CD4-positive, alpha-beta T cell (primary cell): ENCODE measurements at places on chromosomes 11 and 22.

DNA sequence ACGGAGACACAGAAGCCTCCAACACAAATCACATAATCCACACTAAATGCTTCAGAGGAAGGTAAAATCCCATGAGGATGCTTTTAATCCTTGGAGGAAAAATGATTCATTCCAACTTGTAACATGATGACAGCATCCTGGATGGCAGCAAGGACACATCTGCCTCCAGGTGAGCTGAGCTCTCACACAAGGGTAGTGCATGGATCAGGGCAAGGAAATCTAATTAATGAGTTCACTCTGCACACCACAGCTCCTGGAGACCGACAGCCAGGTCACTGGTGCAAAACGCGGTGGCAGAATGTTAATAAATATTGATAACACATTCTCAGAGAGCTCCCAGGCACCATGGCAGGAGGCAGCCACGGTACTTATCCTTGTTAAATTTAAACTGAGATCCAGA is 40.3 kb upstream of the CYP2D6 start:
- DNase-seq, result no peak
- peaks cover 37% of the 10 kb centered on the region for H3K36me3 ChIP-seq
- no peak overlapping the region for H3K27ac ChIP-seq

GRCh38 chr22:37631448-37632173 is 7.9 kb upstream of the SH3BP1 start:
- DNase-seq, result no peak
- no peaks in the 10 kb centered on the region for H3K27me3 ChIP-seq
- peak overlapping the region; percentile 12 for H3K4me3 ChIP-seq
- peak overlapping the region; percentile 65 for H3K27ac ChIP-seq
- H3K4me1 ChIP-seq, result peaks cover 85% of the 10 kb centered on the region
- H3K36me3 ChIP-seq, result peaks cover 23% of the 10 kb centered on the region

DNA sequence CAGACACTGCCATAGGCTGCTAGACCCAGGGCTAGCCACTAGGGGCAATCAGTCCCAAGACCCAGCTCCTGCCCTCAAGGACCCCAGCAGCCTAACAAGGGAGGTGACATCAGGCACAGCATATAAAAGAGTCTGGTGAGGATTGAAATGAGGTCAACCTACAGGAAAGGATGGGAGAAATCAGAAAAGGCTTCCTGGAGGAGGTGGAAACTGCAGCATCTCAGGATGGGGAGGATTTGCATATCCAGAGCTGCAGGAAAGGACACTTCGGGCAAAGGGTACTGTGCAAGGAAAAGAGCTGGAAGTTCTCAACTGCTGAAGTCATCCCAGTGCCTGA is 2.9 kb upstream of the ARFGAP2 start:
- peak; percentile 71 for DNase-seq
- H3K36me3 ChIP-seq, result peaks cover 8% of the 10 kb centered on the region
- no peak overlapping the region for H3K4me3 ChIP-seq
- peaks cover 40% of the 10 kb centered on the region for H3K4me1 ChIP-seq

- H3K4me3 ChIP-seq, result no peak overlapping the region
Observed at GRCh38 chr11:8059571-8060011, 21.4 kb upstream of the TUB start.

GRCh38 chr11:114123692-114124330 is 64.3 kb downstream of the ZBTB16 start:
- no peak overlapping the region for H3K27ac ChIP-seq
- no peaks in the 10 kb centered on the region for H3K27me3 ChIP-seq
- no peaks in the 10 kb centered on the region for H3K4me1 ChIP-seq
- no peak for DNase-seq
- no peaks in the 10 kb centered on the region for H3K36me3 ChIP-seq

- no peak overlapping the region for H3K4me3 ChIP-seq
- no peak overlapping the region for H3K27ac ChIP-seq
- peaks cover 9% of the 10 kb centered on the region for H3K36me3 ChIP-seq
- peaks cover 92% of the 10 kb centered on the region for H3K4me1 ChIP-seq
Observed at GRCh38 chr11:122666743-122667142, 11.2 kb downstream of the UBASH3B start.

- no peak overlapping the region for H3K4me3 ChIP-seq
- H3K36me3 ChIP-seq, result peaks cover 10% of the 10 kb centered on the region
- no peaks in the 10 kb centered on the region for H3K4me1 ChIP-seq
- H3K27ac ChIP-seq, result no peak overlapping the region
- no peak for DNase-seq
Observed at GRCh38 chr11:105991888-105992287, 30.2 kb downstream of the MSANTD4 start.
